ENCODE measurements at places on chromosomes 16 and 17.

GRCh38 chr17:3573246-3574100 lies 15.9 kb upstream of the TRPV3 start:
- no peak for DNase-seq

DNA sequence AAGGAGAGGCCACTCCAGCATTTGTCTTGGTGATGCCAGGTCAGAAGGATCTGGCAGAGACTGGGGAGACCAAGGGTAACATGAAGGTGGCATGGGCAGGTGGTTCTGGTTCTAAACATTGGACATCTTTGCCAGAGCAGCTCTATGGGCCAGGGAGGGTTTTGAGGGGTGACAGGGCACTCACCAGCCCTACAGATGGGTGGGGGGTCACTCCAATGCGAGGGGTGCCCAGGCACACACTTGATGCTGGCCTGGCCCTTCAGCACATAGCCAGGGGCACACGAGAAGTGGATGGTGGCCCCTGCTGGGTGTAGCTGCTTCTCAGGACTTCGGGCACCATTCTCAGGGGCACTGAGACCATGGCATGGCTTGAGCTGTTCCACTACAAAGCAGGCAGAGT lies 5.5 kb upstream of the PHF12 start:
- no peak for DNase-seq

GRCh38 chr16:88999457-89000206 lies 22.6 kb upstream of the CBFA2T3 start:
- DNase-seq, result no peak

GRCh38 chr17:17472333-17472920 lies 4.4 kb upstream of the MED9 start:
- DNase-seq, result no peak

DNA sequence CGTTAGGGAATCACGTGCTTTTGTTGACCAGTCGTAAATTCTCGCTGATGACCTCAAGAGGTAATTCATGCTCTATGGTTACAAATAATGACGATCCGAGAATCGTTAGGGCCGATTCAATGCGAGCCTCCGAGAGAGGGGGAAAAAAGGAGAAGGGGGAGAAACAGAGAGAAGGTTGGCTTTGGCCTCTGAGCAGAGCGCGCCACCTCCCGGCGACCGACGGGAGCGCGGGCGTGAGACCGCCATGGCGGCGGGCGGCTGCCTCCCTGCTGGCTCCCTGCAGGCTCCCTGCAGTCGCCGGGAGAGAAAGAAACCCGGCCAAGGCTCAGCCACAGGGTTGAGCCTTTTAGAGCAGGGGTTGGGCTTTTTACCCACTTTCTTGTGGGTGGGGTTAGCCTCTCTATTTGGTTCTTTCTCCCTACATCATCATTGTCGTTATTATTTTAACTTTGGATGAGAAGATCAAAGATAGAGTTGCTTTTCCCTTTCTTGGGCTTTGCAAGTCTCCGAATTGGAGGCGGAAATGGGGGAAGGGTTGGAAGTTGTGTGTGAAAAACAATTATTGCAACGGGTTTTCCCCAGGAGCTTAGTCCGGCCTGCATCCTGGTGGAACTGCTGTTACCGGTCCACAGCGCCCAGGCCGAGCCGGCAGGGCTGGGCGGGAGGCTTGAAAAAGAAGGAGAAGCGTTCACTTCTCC lies 410 bp upstream of the HOXB5 start:
- peak; percentile 90 for DNase-seq

- no peak for DNase-seq
Measured at GRCh38 chr16:86529160-86529559, 18.8 kb downstream of the FOXF1 start.

DNA sequence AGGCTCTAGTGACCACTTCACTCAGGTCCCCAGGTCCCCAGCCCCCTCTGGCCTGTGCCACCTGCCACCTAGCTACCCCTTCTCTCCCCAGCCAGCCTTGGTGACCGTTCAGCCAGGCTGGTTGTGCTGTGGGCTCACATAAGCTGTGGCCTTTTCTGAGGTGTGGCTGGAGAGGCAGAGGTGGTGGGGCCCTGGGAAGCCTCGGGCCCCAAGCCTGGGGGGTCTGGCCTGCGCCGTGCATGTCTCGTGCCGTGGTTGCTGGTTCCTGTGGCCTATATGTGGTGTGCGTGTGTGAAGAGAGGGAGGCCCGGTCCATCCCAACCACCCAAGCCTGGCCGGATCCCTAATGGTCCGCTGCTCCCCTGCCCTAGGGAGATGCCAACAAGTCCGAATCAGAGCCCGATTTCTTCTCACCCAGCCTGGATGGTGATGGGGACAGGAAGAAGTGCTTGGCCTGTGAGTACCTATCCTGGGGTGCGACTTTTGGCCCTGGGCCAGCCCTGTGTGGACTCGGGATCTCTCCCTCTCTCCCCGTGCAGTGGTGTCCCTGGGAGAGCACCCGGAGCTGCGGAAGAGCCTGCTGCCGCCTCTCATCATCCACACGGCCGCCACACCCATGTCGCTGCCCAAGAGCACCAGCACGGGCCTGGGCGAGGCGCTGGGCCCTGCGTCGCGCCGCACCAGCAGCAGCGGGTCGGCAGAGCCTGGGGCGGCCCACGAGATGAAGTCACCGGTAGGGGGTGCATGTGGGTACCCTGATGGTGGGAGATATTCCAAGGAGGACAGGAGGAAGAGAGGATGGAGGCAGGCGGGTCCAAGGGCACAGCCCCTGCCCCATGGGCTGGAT lies 35.9 kb downstream of the CACNA1G start:
- no peak for DNase-seq

GRCh38 chr16:57255686-57256415 lies 10.8 kb downstream of the ARL2BP start:
- no peak for DNase-seq

GRCh38 chr16:75109732-75110243 lies 6.8 kb downstream of the LDHD start:
- no peak for DNase-seq

GRCh38 chr16:14101415-14101814 lies 30.3 kb downstream of the MRTFB start:
- DNase-seq, result no peak

DNA sequence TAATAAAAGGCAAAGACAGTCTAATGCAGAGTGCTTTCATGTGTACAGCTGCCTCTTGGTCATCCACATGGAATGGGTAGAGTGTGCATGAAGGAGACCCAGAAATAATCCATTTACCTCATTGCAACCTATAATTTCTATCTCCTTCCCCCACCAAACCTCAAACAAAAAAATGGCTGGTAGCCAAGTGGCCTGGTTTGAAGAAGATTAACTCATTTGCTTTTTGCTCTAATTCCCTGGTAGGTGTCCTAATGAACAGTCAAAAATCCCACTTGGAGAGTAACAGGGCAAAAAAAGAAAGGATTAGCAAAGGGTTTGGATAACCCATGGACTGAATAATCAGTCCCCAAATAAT lies 13.0 kb upstream of the LYRM9 start:
- DNase-seq, result no peak

- DNase-seq, result no peak
Measured at GRCh38 chr17:63709110-63709509, 9.2 kb upstream of the LIMD2 start.

DNA sequence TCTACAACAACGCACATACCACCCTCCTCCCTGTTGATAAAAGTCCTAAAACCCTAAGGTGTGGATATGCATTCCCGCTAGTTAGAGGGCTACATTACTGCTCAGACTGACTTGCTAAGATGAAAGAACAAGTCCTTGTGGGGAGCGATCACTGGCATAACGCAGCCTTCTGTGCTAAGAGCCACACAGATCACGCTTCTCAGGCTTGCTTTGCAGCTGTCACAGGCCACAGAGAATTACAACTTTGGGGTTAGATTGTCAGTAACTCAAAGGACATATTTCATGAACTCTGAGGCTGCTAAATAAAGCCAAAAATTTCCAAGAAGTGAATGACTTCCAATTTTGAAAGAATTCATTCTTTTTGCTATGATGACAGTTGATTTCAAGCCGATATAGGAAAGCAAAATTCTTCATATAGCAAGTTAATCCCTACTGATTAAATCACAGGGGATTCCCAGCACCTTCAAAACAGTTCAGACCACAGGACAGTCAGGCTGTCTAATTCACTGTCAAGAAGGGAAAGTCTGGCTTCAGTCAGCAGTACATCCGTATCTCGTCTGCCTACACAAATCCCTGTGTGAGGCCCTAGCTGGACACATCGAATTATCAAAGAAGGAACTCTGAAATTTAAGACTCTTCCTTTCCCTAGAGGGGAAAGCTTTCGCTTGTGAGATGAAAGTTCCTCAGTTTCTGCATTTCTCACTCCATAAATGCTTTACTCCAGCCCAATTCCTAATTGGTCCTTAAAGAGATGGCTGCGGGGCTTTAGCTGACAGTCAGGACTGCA lies 107.1 kb downstream of the VPS53 start:
- no peak for DNase-seq

DNA sequence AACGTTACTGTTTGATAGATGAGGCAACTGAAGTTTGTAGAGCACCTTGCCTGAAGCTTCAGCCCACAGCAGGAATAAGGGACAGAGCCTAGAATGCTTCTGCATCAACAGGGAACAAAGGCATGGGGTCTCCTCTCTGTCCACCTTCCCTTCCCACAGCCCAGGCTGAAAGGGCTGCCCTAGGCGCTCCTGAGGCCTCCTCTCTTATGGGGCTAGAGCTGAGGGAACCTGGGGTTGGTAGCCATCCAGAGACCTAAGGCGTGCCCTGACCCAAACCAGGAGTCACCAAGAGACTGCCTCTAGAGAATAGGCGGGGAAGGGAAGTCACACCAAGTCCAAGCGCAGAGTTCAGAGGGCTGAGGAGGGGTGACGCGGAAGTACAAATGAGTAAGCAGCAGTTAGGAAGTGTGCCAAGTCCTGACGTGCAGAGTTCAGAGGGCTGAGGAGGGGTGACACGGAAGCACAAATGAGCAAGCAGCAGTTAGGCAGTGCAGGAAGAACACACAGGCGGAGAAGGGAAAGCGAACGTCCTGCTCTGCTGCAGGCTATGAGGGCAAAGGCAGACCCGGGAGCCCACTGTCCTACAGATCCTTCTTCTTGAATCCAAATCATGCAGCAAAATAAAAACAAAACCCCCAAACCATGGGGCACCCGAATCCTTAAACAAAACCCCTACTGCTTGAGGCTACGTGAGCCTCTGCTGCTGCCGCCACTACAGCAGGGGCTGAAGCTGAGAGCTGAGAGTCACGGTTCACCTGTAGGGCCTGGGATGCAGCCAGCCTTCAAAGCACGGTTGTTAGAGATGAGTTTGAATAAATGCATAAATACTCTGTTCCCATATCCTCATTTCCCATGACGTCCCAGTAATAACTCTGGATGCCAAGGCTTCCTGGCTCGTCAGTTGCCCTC lies 2.7 kb upstream of the SPG7 start:
- peak; percentile 85 for DNase-seq

- no peak for DNase-seq
Measured at GRCh38 chr16:77969861-77970260, 52.5 kb upstream of the CLEC3A start.

DNA sequence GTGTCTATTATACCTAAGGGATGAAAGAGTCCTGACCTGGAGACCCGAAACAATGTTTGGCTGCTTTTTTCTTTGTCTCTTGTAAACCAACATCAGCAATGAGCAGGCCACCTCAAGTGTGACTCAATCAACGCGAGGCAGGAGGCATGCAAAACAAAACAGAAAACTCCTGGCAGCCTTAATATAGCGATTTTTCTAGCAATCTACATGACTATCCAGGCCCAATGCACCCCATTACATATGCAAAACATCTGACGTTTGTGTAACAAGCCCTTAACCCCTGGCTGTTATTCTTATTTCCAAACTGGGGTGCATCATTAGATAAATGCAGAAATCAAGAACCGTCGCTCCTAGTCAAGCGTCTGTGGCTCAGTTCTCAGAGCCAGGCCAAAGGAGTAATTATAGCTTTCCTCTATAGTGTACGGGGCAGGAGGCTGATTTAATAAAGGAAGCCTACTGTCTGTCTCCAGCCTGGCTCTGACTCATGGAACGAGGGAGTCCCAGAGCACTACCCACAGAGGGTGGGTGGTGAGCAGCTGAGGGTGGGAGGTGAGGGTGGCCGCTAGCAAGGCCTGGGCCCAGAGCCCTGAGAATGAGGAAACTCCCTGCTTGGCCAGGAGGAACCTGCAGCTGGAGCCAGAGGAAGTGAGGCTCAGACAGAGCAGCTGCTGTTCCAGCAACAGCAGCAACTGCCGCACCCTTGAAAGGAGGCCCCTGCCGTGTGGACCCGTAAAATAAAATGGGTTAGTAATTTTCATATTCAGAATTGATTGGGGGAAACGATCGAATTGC lies 43.9 kb downstream of the CHD9 start:
- peak; percentile 33 for DNase-seq

DNA sequence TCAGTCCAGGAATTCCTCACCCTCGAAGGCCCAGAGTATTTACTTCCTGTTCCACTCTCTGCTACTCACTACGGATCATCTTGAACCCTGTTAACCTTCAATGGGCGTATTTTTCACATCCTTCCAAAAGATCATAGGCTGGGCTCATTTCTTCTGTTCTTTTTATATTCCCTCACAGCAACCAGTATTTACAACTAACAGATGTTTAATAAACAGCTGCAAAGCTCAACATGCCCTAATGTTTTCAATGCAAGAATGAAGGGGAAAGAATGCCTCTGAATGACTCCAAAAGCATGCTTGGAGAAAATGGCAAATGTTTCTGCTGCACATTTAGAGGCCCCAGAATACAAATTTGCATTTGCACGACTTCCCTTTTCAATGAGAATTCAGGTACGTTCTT lies 174.9 kb downstream of the ZFHX3 start:
- DNase-seq, result no peak

Data from stimulated activated CD4-positive, alpha-beta T cell treated with anti-CD3 and anti-CD28 coated beads, Interleukin-2, amount 100 ng/mL, for 24 hours (primary cell).